ENCODE measurements at places on chromosomes 7 and 10.

- DNase-seq: no peak
Observed at GRCh38 chr7:157432541-157432956, 95.7 kb downstream of the DNAJB6 start.

DNA sequence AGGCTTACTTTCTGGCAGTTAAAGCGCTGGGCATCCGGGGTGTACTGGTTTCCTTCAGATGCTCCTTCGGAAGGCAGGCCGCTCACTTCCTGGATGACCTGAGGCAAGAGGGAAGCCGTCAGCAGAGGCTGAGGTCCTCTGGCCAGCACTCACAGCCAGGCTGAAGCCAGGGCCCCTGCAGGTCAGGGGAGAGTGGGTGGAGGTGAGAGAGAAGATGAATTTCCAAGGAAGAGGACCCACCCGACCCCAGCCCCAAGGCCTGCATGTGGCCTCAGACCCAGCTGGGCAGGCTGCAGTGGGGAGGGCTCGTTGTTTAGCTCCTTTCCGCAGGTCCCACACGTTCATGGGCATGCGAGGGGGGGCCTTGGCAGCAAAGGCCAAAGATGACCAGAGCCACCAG lies 71.3 kb downstream of the VWA2 start:
- no peak for DNase-seq

GRCh38 chr7:18243731-18244130 lies 216.1 kb upstream of the PRPS1L1 start:
- no peak for DNase-seq

GRCh38 chr10:11191678-11192077 lies 174.0 kb downstream of the CELF2 start:
- no peak for DNase-seq

DNA sequence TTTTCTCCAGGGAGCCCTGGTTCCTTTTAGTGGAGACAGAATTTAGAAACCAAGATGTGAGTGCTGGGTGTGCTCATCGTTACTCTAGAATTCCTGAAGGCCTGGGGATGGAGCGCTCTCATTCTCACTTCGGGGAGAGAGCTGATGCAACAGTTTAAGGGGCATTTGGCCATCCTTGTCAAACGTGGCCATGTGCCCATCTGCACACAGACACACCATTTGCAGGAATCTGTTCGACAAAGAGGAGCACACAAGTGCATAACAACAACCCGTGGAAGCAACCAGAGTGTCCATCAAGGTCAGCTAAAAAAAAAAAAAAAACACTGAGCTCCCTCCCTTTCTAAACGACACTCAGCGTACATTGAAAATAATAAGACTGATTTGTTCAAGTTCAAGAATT lies 23.0 kb upstream of the RET start:
- DNase-seq: no peak

DNA sequence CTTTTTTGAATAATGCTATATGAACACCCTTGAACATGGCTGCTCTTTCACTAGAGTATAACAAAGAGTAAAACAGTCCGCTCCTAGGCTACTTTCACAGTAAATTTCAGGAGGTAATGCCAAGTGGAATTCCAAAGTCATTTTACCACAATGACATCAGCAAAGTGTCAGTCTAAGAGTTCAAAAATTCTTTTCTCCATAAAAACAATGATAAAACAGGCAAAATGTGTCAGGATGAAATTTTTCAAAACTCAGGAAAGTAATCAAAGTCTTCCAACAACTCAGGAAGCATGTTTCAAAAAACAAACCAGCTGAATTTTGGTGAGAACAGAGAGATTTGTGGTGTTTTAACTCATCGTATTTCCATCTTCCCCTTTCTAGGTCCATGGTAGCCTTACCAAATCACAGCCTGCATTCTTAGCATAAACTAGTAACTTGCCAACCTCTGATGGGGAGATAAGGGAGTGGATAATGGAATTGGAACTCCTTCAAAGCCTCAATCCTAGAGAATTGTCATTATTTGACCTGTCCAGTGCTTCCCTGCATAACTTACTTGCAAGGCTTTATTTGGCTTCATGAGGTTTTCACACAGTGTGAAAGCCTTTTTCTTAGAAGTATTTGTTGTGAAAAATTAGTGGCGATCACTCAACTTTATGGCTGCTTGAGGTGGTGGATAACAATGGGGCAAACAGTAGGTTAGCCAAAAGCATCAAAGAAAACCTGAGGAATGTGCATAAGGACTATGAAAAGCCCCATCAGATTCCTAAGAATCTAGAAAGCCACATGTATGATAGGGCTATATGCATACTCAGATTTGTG lies 302.7 kb downstream of the HDAC9 start:
- DNase-seq: no peak

- DNase-seq: no peak
Observed at GRCh38 chr10:123494301-123494808, 171.8 kb upstream of the GPR26 start.

GRCh38 chr7:121960678-121961077 lies 87.7 kb downstream of the PTPRZ1 start:
- DNase-seq: no peak

- no peak for DNase-seq
Observed at GRCh38 chr7:55108401-55108800, 89.6 kb downstream of the EGFR start.

DNA sequence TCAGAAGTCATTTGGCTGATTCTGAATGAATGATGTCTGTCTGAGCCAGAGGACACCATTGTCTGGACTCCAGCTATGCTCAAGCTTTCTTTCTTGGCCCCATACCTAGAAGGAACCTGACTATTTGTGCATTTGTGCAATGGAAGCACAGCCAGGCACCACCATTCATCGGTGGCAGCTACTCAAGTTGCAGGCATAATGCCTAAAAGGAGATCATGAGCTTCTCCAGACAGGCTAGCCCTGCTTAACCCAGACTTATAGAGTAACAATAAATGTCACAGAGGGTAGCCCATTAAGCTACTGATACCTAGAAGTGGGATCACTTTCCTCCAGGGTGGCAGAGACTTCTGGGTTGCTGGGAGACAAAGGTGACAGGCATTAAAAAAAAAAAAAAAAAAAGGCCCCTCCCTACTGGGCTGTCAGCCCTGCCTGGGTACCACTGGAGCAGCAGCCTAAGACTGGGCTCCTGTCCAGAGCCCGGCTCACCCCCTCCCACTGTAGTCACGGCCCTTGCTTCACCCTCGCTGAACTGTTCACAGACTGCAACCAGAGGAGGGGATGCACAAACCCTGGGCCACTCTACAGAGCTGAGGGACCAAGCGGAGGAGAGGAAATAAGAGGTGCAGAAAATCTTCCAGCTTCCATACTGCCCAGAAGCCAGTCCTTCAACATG lies 75.4 kb upstream of the ATP6V0A4 start:
- no peak for DNase-seq

DNA sequence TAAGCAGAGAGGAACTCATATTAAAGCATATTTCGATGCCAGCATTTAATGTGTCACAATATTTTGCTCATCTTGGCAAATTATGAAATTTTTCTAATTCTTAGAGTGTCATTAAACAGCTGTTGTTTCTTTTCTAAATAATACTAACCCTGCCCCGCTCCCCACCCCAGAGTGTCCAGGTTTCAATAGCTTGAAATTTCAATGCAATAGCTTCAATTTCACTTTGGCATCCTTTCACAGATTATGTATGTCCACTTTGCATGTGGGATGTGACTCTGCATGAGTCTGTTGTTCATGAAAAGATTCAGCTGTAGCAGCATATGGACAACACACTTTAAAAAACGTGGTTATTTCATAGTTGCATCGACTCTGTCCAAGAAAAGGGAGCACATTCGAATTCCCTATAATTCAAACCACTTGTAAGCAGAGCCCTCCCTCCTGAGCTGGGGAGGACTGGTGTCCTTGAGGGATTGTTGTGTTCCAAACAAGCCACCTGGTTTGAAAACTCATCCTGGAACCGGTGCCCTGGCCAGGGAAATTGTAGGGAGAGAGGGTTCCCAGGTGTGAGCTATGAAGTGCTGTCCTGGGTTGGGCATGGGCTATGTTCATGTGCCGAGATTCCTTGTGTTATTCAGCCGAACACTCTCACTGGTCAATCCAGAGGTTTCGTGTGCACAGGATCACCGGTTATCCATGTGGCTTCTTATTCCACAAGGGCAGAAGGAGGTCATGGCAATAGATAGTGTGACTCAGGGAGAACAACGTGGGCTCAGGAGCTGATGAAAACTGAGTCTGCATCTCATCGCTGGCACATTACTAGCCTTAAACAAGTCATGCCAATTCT lies 64.6 kb upstream of the CREB5 start:
- DNase-seq: no peak

DNA sequence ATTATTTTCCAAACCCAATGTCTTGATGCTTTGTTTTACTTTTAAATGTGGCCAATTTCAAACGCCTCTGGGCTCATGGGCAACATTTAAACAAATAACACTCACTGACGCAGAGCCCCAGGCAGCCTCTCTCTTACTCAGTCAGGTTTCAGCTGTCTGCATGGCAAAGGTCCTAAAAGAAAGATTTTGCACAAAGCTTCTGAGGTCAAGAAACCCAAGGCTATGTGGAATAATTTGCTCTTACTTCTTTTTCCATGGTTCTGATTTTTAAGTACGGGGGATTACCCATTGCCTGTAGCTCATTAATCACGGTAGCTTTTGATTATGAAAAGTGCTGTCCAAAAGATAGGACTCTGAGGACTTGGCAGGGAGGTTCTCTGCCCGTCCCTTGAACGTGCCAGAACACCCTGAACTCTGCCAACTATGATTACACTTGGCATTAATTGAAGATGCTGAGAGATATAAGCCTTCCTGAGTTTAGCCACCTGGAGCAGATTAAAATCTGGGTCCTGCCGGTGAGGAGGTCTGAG lies 14.1 kb upstream of the MSRB2 start:
- no peak for DNase-seq

- no peak for DNase-seq
Observed at GRCh38 chr10:69213591-69214311, 6.4 kb upstream of the HKDC1 start.

GRCh38 chr10:75410132-75411005 lies 8.8 kb upstream of the ZNF503 start:
- no peak for DNase-seq

DNA sequence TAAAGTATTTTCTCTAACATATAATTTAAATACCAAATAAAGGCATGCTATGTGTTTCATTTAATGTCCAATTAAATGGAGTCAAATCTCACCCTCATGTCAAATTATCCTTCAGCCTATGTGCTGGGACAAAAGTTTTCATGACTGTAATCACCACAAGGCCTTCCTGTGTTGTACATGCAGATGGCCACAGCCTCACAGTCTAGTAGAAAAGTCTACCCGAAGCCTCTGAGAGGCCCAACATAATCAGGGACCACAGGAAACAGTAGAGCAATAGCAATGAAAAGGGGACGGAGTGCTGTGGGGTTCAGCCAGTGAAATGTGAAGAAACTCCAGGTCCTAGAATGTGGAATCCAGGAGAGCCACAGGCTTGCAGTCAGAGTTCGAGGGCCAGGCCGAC lies 140.2 kb upstream of the KLF6 start:
- no peak for DNase-seq

DNA sequence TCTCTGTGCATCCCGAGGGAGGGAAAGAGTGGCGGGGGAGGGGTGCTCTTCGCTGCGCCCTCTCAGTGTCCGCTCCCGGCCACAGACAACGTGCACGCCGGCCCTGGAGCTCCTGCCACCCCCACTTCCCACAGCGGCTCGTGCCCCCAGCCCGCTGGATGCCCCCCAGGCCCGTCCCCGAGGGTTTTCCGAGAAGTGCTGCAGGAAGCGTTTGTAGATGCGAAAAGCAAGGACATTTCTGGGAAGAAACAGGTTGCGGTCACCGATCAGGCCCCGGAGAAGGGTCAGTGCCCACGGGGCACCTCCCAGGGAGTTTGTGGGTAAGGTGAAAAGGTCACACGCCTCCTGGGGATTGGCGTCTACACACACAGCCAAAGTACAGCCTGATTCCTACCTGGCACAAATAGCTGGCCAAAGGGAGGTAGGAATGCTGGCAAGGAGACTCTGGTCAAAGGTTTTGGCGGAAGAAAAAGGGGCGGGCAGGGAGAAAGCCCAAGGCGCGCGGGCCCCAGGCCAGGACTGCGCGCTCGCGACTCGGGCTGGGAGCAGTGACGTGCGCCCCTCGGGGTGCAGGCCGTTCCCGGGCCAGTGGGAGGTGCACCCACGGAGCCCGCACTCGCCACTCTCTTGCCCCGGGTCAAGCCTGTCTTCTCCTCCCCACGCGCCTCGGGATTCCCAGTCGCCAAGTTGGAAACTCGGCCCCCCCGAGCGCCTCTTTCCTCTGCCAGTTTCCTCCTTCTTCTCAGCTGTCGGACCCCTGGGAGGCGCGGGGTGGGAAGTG lies 1.5 kb upstream of the NRP1 start:
- no peak for DNase-seq

DNA sequence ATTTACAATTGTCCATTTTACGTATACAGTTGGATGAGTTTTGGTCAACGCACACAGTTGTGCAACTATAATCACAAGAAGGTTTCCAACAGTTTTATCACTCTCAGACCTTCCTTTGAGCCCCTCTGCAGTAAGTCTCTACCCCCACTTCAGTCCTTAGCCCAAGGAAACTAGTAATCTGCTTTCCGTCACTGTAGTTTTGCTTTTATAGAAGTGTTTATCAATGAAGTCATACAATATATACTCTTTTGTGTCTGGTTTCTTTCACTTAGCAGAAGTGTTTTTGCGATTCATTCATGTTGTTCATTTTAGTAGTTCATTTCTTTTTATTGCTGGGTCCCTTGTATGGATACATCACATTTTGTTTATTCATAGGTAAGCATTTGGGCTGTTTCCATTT lies 92.9 kb upstream of the PIP4K2A start:
- no peak for DNase-seq

- DNase-seq: peak; percentile 35
Observed at GRCh38 chr7:135980012-135980551, 2.9 kb upstream of the MTPN start.

- DNase-seq: no peak
Observed at GRCh38 chr10:69496352-69497230, 45.3 kb downstream of the TSPAN15 start.

DNA sequence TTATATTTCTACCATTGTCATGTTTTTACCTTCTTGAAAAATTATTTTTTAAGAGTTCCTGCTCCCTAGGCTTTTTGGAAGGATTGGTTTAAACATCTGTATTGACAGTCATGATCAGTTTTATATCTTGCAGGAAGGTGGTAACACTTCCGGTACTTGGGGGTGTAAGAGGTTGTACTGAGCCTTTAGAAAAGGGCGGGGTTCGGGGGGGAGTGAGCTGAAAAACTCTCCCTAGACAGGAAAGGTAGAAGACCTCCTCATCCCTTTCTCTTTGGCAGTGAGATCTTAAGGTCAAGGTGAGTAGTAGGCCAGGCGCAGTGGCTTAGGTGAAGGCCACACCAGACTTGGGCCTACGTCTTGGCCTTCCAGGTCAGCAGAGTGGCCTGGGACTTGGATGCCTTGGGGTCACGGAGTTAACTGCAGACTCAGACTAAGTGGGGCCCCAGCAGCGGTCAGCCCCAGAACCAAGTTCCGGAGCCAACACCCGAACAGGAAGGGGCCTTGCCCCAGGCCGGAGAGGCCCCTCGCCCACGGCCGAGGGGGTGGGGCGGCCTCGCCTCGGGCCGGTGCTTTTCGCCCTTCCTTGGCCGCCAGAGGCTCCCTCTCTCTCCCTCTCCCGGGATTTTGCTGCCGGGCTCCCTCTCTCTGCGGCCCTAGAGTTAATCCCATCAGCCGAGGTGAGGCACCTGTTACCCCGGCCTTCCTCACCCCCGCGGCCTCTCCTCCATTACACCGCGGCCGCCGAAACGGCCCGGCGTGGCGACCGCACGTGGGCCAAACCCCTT lies at the start of gene PPP1R9A:
TSS of gene PPP1R9A (plus strand) at position 569 of the 785 bp plus-strand sequence. CDS start 2,520 bp downstream, outside the sequence.
- DNase-seq: no peak
